ENCODE measurements at places on chromosomes 3 and 15.

DNA sequence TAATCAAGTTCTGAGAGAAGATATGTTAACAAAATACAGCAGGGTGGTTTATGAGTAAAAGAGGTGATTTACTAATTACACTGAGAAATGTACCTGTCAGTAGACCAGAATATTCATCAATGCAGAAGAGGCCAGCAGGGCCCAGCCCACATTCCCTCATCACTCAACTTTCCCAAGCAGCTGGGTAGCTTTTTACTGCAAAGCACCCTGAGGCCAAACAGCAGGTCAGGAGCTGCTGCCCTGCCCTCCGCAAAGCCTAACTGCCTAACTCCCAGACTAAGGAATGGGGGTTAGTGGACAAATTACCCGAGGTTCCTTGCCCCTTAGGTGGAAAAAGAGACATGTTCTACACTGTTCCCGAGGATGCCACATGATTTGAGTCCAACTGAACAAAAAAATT lies 108.2 kb downstream of the TBL1XR1 start:
- no peak for DNase-seq

- DNase-seq: no peak
Observed at GRCh38 chr3:44104043-44104442, 137.6 kb upstream of the TOPAZ1 start.

GRCh38 chr3:130857336-130858026 lies 36.4 kb upstream of the ATP2C1 start:
- no peak for DNase-seq

DNA sequence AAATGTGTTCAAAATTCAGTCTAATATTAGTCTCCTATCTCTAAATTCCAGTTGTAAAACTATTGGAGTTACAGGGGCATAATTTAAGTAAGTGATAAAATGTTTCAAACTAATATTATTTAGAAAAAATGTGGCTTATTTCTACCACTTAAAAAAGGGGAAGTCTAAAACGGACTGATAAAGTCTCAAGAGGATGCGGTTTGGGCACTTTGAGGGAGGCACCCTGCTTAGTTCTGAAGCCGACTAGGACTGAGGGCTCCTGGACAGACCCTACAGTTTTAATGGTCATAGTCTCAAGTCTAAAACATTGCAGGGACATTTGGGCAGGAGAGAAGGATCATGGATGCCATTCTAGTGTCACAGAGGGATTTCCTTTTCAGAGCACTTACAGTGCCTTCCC lies 566.3 kb downstream of the NR2F2 start:
- DNase-seq: no peak

Measured in GM04504 (cell line).